ENCODE measurements at places on chromosomes 2 and 18.

GRCh38 chr2:162343824-162344616 lies at the start of gene GCA:
GCA (plus strand) TSS chr2:162344132; CDS start chr2:162344249, 117 bp downstream.
- DNase-seq = peak; percentile 99

DNA sequence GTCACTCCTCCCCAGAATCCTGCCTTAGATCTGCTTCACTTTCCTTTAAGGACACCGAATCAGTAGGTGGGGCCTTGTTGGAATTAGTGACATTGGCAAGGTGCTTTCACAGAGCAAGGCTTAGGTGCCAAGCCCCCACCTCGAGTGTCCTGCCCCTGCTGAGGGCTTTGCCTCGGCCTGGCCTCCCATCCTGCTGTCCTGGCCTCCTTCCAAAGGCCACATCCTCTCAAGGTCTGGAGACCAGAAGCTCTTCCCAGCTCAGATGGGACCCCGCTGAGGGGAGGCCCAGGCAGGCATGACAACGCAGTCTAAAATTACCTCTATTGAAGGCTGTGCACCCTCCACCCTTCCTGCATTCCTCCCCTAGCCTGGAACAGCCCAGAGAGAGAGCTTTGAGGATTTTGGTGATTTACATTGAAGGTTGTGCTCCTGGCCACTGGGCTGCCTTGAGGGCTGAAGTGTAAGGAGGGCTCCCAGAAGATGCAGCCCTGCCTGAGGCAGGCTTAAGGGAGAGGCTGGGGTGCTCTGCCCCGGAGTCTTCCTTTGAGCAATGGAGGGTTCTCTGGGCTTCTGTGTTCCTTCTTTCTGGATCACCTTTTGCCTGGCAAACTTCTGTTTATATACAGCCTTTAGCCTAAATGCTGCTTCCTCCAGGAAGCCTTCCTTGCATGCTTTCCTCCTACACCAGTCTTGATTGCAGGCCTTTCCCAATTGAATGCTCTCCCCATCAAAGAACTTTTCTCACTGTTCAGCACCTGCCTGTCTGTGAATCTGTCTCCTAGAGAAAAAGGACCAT lies 154.4 kb downstream of the DDX1 start:
- DNase-seq = no peak

GRCh38 chr18:10100941-10101701 lies 187.3 kb downstream of the VAPA start:
- DNase-seq = peak; percentile 43

DNA sequence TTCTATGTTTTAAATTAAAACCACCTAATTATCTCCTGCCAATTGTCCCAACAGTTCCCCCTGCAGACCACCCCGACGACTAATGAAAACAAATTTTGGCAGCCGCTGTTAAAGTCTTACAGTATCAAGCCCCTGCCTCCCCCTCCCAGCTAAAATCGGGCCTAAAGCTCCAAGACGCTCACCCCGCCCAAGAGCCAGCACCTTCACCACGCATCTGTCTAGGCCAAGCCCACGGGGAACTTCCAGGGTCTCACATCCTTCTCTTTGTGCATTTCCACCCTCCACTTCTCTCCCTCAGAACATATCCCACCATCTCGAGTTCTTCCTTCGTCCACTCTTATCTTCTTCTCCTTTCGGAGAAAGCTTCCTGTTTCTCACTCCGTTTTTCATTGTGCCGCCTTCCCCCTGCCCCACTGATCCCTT lies 445 bp downstream of the PRPF40A start:
- DNase-seq = peak; percentile 63

DNA sequence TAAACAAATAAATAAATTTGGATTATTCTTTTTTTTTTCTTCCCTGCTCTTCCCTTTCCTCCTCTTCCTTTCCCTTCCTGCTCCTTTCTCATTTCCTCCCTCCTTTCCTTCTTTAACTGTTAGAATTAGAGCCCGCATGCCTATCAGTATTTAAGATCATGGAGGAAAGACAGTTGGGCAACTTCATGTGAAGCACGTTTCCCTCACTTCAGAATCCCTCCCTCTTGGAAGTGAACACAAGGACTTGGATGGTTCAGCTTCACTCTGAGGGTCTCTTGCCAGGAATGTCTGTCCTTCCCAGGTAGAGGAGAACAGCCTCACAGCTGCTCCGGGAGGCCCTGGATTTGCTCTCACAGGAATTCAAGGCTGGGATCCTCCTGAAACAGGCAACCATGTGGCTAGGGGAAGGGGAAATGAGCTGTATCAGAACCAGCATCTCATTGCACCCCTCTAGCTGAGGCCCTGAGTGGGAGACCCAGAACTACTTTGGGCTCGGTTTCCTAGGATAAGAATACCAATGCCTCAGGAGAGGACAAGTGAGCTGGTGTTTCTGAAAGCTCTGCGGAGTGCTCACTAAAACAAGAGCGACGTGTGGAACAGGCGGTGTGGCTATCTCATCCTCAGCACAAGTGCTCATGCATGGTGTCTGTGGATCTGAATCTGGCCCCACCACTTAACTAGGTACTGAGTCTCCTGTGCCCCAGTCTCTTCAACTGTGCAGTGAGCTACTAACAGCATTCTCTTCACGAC lies 230.5 kb downstream of the MYCN start:
- no peak for DNase-seq
